ENCODE measurements at places on chromosomes 5 and 9. TPM values are rescaled to one million over a fixed set of nuclear protein-coding genes. Genes with fewer than 3 reads are reported as not detected.

DNM1 gene
- polyA plus RNA-seq, result 3.5 TPM

CATSPER3 gene
- 0.62 TPM for polyA plus RNA-seq

CCIN gene
- 0.31 TPM for polyA plus RNA-seq

ELL2 gene
- polyA plus RNA-seq, result 45.3 TPM

ECPAS gene
- polyA plus RNA-seq, result 17.6 TPM

ZNF879 gene
- 0.76 TPM for polyA plus RNA-seq

MCTP1 gene
- 4.9 TPM for polyA plus RNA-seq

TMEM8B gene
- polyA plus RNA-seq, result 9.2 TPM

BASP1 gene
- polyA plus RNA-seq, result 34.6 TPM

HAVCR2 gene
- polyA plus RNA-seq, result 2.1 TPM

Data from stomach (tissue), 19 donors.